Forelimb muscle (tissue), 1 donor: ENCODE measurements at places on chromosomes 5 and 9. TPM values are rescaled to one million over a fixed set of nuclear protein-coding genes. Genes with fewer than 3 reads are reported as not detected.

The NR2F1 gene
- polyA plus RNA-seq, result 5.3 TPM

The IL13 gene
- not detected for polyA plus RNA-seq

The ARID3C gene
- polyA plus RNA-seq, result not detected

The MYORG gene
- 16.3 TPM for polyA plus RNA-seq

The ZNF879 gene
- 4.0 TPM for polyA plus RNA-seq

The MCIDAS gene
- not detected for polyA plus RNA-seq

The GPR151 gene
- not detected for polyA plus RNA-seq

The PCDHB10 gene
- polyA plus RNA-seq, result 3.6 TPM

The CCDC112 gene
- polyA plus RNA-seq, result 9.8 TPM

The BNC2 gene
- 4.6 TPM for polyA plus RNA-seq

The MTX3 gene
- 11.9 TPM for polyA plus RNA-seq

The SLC36A3 gene
- polyA plus RNA-seq, result not detected

The TMEM252 gene
- 1.0 TPM for polyA plus RNA-seq

The SHOC1 gene
- polyA plus RNA-seq, result 0.11 TPM

The TMEM215 gene
- polyA plus RNA-seq, result 0.54 TPM

The MAMDC2 gene
- 6.9 TPM for polyA plus RNA-seq

The TYRP1 gene
- polyA plus RNA-seq, result 0.34 TPM

The GGTA1 gene
- polyA plus RNA-seq, result 9.1 TPM

The AK1 gene
- 1,272 TPM for polyA plus RNA-seq

The LIX1 gene
- polyA plus RNA-seq, result 4.2 TPM

The LSM11 gene
- 8.8 TPM for polyA plus RNA-seq

The UNC5A gene
- polyA plus RNA-seq, result 1.7 TPM

The POLR3G gene
- 1.8 TPM for polyA plus RNA-seq

The QRFP gene
- polyA plus RNA-seq, result 0.33 TPM

The DDX4 gene
- polyA plus RNA-seq, result 0.06 TPM

The FOXD4L5 gene
- polyA plus RNA-seq, result 0.90 TPM

The PCDHA5 gene
- polyA plus RNA-seq, result 0.08 TPM

The MARCHF3 gene
- polyA plus RNA-seq, result 7.8 TPM
